ENCODE measurements at places on chromosomes 4 and X.

DNA sequence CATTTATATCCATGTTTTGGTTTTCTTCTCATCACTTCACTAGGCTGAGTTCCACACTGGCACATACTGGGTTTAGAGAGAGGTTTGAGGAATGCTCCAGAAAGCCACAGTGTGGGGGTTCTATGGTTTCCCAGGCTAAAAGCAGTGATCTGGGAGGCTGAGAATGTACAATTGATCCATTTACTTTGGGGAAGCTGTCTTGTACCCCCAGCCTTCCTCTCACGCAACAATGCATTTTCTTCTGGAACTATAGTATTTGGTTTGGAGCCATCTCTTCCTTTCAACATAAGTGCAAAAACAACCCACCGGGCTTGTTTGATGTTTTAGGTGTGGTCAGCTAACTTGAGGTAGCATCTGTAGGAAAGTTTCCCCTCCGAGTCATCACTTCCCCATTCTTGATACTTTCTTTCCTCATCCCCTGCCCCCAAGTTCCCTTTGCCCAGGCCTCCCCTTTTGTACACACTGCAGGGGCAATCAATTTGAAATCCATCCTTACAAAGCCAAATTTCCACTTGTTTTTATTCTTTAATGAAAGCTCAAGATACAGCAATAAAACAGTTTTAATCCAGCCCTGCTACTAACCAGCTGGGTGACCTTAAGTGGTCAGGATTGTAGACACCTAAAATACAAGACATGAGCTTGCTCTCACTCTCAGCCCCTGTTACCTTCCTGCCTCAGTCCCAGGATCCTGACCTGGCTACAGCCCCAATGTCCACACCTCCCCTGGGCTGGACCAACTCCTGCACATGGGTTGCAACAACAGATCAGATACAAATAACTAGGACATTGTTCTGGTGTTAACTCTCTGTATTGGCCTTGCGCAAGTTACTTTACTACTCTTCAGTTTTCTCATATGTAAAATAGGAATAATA is 109.2 kb downstream of the FHDC1 start:
- DNase-seq: no peak

DNA sequence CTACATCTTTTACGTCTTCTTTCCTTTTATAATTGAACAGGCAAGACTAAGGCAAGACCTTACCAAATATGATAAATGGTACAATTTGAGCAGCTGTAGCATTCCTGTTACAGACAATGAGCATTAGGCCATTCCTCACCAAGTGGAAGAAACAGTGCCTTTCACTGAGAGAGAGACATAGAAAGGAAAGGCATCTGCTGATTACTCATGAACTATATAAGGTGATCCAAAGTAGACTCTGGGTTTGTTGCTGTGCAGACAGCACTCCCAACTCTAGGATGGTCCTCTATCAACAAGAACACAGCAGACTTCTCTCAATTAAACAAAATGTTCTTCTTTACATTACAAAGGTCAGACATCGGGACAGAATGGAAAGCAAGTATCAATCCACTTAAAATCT is 91.9 kb downstream of the FAM13A start:
- no peak for DNase-seq

DNA sequence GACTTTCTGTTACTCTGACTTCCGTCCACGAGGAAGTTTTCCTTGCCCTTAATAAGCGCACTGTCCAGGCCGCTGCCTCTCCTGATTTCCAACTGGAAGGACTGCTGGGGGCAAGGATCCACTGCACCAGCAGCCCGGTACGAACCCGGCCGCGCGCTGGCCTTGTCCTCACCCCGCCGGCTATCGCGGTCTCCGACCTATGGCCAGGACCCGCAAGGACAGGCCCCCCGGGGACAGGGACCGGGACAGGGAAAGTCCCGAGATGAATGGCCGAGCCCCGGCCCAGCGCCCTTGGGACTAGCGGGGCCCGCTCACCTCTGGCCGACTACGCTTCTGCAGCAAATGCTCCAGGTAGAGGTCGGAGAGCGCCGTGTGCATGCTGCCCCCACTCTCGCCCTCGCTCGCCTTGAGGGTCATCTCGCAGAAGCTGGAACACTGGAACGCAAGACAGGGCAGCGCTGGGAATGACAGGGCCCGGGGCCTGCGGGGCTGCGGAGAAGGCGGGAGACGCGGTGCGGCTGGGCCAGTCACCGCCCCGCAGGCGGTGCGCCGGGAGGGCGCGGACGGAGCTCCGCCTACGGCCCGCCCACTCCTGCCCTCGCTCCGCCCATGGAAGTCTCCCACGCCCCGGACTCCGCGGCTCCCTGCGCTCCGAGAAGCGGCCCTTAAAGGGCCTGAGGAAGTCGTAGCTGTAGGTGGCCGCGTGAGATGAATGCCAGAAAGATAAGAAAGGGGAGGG is at the start of gene MPP1:
MPP1 (minus strand) TSS at position 529 of the 739 bp plus-strand sequence; CDS start at position 417, 112 bp downstream.
- DNase-seq: peak; percentile 85

GRCh38 chrX:15906041-15906943 is 51.7 kb upstream of the AP1S2 start:
- DNase-seq: no peak

DNA sequence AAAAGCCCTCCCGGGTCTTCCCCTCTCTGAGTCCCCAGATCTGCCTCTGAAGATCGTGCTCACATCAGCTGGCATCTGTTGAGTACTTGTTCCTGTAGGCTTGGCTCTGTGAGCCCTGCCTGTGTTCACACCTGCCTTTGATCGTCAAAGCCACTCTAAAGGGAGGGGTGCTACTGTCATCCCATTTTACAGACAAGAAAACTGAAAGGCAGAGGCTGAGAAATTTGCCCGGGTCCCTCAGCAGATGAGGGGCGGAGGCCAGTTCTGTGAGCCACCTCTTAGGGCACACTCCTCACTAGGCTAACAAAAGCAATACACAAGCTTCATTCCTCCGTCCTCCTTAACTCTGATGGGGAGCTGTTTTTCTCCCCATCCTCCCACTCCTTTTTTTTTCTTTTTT is 655 bp downstream of the CYTL1 start:
- no peak for DNase-seq

DNA sequence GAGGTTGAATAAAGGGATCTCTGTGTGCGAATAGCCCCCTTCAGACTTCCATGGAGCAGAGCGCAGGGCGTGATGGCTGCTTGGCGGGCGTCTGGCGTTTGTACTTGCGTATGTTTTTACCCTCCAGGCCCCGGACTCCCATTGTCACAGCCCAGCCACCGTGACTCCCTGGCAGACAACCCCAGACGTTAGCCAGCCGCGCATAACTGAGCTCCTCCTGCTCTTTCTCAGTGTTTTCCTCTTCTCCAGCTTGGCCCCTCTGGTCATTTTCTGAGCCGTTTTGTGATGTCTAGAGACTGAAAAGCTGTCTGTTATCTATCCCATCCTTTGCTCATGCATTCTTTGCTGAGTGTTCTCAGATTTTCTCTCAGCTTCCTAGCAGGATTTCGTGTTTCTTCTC is 54.3 kb downstream of the IGFBP7 start:
- DNase-seq: no peak

DNA sequence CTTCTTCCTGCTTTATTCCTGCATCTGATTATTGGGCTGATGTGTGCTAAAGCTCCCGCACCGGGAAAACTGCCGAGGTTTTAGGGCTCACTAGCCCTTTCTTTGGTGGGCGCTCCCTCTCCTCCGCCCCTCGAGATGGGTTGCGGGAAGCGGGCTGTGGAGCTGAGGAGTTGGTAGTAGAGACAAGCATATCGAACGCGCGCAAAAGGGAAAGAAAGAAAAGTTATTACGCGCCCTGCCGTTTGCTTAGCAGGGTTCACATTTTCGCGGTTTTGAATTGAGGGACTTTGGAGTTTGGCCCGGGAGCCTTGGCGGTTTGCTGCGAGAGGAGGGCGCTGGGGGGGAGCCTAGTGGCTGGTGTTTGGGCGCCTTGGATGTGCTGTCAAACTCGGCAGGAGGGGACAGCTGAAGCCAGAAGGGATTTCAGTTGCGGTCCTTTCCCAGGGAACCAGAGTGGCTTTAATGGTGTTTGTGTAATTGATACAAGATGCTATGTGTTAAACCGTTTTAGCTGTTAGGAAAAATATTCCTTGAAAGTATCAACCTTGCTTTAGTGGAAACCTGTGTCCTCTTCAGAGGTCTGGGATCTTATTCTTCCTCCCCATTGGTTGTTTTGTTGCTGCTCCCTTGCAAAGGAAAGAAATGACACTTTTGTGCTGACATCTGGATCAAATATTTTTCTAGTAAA is 1.1 kb downstream of the GAB1 start:
- peak; percentile 85 for DNase-seq

- no peak for DNase-seq
Observed at GRCh38 chrX:17160975-17161374, 214.0 kb upstream of the NHS start.

DNA sequence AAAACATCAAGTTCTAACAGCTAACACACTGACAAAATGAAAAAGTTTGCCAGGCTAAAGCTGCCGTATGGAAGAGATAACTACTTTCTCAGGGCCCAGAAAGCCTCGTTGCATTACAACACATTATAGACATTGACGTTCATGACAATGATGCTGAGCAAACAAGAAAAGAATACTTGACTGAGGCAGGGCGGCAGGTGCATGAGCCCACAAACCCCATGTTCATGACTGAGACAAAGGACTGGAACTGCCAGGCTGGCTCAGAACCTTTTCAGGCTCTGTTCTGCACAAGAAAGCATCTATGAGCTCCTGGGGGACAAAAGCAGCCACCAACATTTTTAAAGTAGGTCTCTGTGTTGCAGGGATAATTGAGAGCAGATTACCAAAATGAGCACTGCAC is 13.6 kb downstream of the TLR6 start:
- no peak for DNase-seq

DNA sequence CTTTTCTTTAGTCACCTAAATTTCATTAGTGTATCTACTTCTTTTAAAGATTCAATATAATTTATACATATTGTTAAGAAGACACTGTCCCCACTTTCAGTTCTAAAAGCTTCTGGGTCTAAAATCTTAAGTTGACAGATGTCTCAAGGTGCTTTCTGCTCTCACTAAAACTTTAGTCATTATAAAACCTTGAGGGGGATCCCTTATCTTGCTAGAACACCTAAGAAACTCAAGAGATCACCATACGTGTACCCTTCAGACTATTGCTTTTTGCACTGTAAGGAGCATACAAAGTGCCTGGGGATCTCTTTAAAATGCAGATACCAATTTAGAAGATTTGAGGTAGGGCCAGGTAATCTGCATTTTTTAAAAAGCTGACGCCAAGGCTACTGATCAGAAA is 30.1 kb downstream of the CYBB start:
- DNase-seq: no peak

DNA sequence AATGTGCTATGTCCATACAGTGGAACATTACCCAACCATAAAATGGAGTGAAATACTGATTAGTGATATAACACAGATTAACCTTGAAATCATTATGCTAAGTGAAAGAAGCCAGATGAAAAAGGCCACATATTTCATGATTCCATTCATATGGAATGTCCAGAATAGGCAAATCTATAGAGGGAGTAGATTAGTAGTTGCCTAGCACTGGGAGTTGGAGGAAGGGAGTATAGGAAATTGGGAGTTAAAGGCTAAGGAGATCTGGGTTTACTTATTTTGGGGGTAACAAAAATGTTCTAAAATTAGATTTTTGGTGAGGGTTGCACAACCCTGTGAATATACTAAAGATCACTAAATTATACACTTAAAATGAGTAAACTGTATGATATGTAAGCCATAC is 26.8 kb downstream of the ENOX2 start:
- DNase-seq: no peak
